Omental fat pad (tissue), 4 donors: ENCODE measurements at places on chromosomes 2 and 18. TPM values are rescaled to one million over a fixed set of nuclear protein-coding genes. Genes with fewer than 3 reads are reported as not detected.

Gene AAMP
- total RNA-seq, result 142 TPM

Gene NT5DC4
- total RNA-seq, result not detected

Gene ANKRD12
- 46.1 TPM for total RNA-seq

Gene EFHD1
- 9.6 TPM for total RNA-seq

Gene MCEE
- total RNA-seq, result 12.6 TPM

Gene NCL
- total RNA-seq, result 495 TPM

Gene TRAK2
- total RNA-seq, result 37.9 TPM

Gene ADRA2B
- total RNA-seq, result 9.8 TPM

Gene MYL12A
- total RNA-seq, result 393 TPM

Gene ADAM17
- total RNA-seq, result 25.1 TPM

Gene SERPINE2
- 34.0 TPM for total RNA-seq

Gene SERPINB5
- not detected for total RNA-seq

Gene CDH19
- 18.6 TPM for total RNA-seq

Gene LYG1
- 1.1 TPM for total RNA-seq

Gene CNGA3
- not detected for total RNA-seq

Gene CXCR1
- 0.65 TPM for total RNA-seq

Gene RGPD8
- 26.0 TPM for total RNA-seq

Gene DPP10
- total RNA-seq, result not detected

Gene RAB31
- total RNA-seq, result 51.1 TPM

Gene NYAP2
- total RNA-seq, result not detected

Gene CD8A
- 1.4 TPM for total RNA-seq

Gene PROC
- not detected for total RNA-seq

Gene FAM161A
- total RNA-seq, result 3.9 TPM

Gene VSNL1
- total RNA-seq, result not detected

Gene ST6GAL2
- total RNA-seq, result 0.36 TPM

Gene PAIP2B
- total RNA-seq, result 2.8 TPM

Gene LBX2
- 1.0 TPM for total RNA-seq

Gene LIMS3
- 2.4 TPM for total RNA-seq

Gene IL18RAP
- total RNA-seq, result 7.3 TPM

Gene CYP27A1
- 32.3 TPM for total RNA-seq

Gene EFR3B
- total RNA-seq, result 1.2 TPM

Gene OTOS
- not detected for total RNA-seq

Gene COL4A4
- 1.9 TPM for total RNA-seq

Gene CCDC141
- 5.5 TPM for total RNA-seq

Gene GPBAR1
- total RNA-seq, result 74.2 TPM

Gene DYNAP
- not detected for total RNA-seq

Gene HOXD9
- 1.8 TPM for total RNA-seq

Gene CDC42EP3
- total RNA-seq, result 26.5 TPM

Gene MALT1
- total RNA-seq, result 26.7 TPM

Gene MXD1
- 13.0 TPM for total RNA-seq

Gene SCN7A
- 4.8 TPM for total RNA-seq

Gene STK11IP
- total RNA-seq, result 22.4 TPM

Gene HOXD13
- not detected for total RNA-seq

Gene XPO1
- 72.1 TPM for total RNA-seq

Gene SLC9A4
- total RNA-seq, result not detected

Gene ACOXL
- 0.12 TPM for total RNA-seq

Gene STON1
- total RNA-seq, result 44.8 TPM

Gene MTCL1
- total RNA-seq, result 1.6 TPM

Gene ACKR3
- total RNA-seq, result 53.0 TPM

Gene CRIM1
- 252 TPM for total RNA-seq

Gene ABCG5
- not detected for total RNA-seq

Gene VWC2L
- not detected for total RNA-seq

Gene ANKRD62
- total RNA-seq, result not detected

Gene CRYGD
- not detected for total RNA-seq

Gene UGT1A8
- not detected for total RNA-seq

Gene NXPH2
- total RNA-seq, result not detected

Gene SP140L
- total RNA-seq, result 24.4 TPM
